Liver (tissue), 10 donors: ENCODE measurements at places on chromosomes 7 and 10. TPM values are rescaled to one million over a fixed set of nuclear protein-coding genes. Genes with fewer than 3 reads are reported as not detected.

DNA sequence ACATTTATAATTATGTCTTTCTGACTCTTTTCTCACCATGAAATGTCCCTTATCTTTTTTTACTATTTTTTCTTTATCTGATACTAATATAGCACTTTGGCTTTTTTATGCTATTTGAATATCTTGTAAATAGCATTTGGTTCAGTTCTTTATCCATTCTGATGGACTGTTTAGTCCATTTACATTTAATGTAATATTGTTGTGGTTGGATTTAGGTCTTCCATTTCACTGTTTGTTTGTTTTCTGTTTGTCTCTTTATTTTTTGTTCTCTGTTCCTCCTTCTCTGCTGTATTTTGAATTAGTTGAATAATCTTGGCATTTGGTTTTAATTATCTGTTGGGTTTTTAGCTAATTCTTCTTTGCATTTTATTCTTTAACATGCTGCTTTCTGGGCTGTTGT is 89.8 kb downstream of the ANKIB1 start:
- DNase-seq = no peak

- DNase-seq = no peak
Measured at GRCh38 chr10:6778992-6779701, 199.1 kb upstream of the PRKCQ start.

DNA sequence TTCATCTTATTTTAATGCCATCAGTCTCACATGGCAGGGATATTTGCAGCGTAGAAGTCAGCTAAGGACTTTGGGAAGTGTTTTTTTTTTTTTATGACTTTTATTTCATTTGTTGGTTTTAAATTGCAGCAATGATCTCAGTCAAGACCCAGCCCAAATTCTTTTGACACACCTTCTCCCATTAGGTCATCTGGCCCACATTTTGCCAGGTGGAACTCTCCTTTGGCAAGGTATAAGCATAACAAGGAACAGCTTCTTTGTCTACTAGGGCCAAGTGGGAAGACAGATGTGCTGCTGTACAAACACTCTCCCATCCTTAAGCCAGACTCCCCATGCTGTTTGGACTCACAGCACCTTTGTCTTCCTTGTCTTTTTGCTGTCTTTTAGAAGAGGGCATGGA is 41.8 kb downstream of the PLEKHA8 start:
- no peak for DNase-seq

DNA sequence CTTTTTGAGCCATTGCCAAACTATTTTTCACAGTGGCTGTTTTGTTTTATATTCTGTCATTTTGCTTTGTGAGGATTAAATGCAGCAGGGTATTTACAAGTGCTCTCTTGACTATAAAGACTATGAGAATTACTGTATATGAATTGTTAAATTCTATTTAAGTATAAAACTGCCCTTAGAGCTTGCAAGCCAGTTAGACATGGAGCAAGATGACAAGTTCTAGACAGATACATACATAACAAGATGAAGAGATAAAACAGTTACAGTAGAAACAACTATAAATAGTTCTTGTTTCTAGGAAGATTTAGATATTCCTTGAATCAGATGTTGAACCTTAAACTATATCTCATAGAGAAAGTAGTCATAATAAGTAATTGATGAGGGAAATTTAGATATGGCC is 60.6 kb downstream of the DNAH11 start:
- DNase-seq = no peak

GRCh38 chr7:41436139-41436538 is 266.8 kb downstream of the INHBA start:
- no peak for DNase-seq

DNA sequence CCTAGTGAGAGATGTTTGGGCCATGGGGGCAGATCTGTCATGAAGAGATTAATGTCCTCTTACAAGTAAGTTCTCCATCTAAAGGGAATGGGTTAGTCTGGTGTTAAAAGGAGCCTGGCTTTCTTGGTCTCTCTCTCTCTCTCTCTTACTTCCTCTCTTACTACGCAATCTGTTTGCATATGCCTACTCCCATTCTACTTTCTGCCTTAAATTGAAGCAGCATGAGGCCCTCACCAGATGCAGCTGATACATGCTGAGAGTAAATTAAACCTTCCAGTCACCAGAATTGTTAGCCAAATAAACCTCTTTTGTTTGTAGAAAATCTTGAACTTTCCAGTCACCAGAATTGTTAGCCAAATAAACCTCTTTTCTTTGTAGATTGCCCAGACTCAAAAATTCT is 884.1 kb downstream of the NRG3 start:
- DNase-seq = no peak

DNA sequence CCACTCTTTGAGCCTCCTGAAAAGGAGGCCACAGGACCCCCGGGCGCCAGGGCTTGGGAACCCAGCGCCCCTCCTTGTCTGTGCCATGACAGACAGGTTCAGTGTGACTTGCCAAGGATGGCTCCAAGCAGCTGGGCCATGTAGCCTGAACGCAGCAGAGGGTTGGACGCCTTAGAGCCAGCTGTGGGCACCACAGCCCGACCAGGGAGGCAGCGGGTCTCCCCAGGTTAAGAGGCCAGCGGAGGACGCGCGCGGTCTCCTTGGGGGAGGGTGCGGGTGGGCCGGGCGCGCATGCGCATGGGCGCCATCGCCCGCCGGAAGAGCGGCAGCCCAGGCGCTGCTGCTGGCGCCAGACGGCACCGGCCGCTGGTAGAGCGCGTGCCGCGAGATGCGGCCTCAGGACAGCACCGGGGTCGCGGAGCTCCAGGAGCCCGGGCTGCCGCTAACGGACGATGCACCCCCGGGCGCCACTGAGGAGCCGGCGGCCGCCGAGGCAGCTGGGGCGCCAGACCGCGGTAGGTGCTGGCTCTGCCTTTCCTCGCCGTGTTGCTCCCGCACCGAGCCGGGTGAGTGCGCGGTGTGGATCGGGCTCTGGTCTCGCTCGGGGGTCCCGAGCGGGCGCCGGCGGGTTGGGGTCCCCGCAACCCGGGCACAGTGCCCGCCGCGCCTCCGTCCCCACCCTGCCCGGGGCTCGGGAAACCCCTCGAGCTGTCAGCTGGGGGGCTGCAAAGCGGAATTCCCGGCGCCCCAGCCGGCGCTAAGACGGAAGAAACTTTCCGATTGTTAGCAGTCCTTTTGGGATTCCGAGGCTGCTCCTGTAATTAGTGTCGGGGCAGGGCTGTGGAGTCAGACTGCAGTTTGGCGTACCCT is at the start of gene SLC35G1:
Gene SLC35G1 (plus strand): TSS at position 333 of the 870 bp plus-strand sequence. CDS start 56 bp downstream, at position 389.
- peak; percentile 76 for DNase-seq

DNA sequence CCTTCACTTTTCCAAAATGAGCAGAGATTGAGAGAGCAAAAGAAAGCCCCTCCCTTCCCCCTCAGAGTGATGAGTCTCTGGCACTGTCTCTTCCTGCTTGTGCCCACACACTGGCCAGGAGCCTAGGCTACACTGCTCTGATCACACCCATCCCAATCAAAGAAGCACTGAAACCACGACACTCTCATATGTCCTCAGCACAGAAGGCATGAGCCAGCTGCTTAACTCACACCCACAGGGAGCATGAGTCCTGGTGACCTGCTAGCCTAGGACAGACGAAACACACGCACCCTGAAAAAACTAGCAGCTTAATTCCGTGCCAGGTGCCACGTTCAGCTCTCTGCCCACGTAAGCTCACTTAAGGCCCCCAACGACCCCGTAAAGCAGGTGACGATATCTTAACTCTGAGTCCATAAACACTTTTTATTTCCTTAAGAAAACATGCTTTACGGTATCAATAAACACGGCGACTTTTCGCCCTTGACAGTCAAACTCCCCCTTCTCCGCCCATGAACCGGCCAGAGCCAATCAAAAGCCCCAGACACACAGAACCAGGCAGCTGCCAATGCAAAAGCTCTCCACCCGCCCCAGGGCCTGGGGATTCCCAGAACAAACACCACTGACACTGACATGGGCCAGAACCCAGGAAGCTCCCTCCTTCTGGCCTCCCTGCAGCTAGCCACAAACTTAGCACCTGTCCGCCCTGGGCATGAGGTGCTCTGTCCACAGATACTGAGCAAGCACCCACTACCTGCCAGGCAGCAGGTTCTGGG is 69.0 kb downstream of the TNRC18 start:
- DNase-seq = no peak

- no peak for DNase-seq
Measured at GRCh38 chr7:571718-572415, 52.2 kb upstream of the PDGFA start.

GRCh38 chr10:121854809-121855445 is 72.9 kb downstream of the ATE1 start:
- peak; percentile 42 for DNase-seq

DNA sequence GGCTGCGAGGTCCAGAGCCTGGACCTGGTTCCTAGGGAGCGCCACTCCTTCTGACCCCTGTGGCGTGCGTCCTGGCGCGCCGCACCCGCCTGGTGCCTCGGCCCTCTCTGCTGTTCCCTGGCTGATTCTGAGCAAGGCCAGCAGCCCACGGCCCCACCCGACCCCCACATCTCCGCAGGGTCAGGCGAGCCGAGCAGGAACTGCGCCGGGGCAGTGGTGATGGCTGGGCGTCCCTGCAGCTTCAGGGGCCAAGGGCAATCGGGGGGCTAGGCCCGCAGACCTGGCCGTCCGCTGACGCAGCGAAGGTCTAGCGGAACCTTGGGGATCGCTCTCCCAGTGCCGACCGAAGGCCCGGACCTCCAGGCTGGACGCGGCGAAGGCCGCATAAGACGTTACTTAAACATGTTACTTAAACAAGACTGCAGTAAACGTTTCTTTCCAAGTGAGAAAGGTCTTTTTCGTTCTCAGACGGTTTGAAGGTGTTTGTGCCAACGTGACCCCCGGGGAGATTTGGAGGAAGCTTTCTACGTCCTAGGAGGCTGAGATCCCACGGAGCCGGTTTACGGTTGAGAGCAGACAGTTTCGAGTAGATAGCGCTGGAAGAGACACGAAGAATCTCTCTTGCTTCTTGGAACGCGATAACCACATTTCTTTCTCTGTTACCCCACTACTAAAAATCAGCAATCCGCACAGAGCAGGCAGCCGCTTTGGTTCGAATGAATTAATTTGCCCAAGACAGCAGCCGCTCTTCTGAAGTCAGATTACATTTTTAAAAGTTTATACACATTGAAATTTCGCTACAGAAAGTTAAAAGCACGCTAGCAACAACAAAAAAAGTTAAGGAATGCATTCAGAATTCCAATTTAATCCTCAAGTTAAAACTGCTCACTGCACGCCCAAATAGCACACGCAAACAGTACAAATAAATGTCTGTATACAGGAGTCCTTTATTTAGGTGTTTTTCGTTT is 4.9 kb upstream of the NKX2-3 start:
- DNase-seq = no peak

GRCh38 chr7:49669285-49669684 is 104.2 kb upstream of the VWC2 start:
- no peak for DNase-seq

GRCh38 chr7:105003275-105003674 is 10.7 kb upstream of the KMT2E start:
- DNase-seq = no peak

DNA sequence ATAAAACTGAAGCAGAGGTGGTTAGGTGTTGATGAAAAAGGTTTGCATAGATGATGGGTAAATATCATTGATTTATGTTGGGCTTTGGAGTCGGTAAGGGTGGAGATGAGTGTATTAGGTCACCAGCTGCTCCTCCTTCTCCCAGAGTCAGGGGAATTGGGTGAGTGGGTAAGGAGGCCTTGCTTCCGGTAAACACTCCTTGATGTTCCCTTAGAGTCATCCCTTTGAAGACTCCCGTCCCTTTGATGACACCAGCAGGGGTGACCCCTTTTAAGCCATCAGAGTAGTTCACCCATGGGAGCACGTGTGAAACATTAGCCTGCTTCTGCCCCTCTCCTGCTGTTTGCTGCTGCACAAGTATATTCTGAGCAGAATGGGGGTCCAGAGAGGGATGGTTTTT is 92.2 kb upstream of the DKK1 start:
- DNase-seq = no peak

DNA sequence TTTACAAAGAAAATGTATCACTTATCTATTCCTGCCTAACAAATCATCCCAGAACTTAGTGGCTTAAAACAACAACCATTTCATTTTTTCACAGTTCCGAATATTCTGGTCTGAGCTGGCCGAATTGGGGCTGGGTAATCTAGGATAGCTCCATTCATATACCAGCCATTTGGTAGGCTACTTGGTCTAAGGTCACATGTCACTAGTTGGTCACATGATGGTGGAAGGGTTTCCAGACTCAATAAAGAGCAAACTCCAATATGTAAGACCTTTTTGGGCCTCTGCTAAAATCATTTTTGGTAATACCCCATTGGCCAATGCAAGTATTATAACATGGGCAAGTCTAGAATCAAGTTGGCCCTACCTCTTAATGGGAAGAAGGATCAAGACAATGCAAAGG is 55.3 kb upstream of the FGL2 start:
- DNase-seq = no peak

DNA sequence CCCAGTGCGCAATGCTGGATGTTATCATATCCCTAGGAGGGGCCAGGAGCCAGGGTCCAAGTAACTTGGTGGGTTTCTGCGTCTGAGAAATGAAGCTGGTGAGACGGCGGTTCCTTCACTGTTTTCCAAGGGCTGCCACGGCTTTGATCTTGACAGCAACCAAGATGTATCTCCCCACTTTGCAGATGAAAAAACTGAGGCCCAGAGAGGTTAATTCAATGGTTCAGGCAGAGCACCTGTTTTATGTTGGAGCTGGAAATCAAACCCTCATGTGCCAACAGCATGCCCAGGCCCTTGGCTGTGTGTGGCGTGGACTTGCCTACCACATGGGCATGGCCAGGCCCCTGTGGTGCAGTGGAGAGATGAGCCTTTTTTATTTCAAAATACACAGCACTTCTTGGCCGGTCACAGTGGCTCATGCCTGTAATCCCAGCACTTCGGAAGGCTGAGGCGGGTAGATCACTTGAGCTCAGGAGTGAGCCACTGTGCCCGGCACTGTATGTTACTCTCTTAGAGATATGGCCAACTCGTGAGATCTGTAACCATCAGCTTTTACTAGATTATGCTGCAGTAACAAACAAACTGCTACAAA is 225.2 kb upstream of the SH2B2 start:
- no peak for DNase-seq

DNA sequence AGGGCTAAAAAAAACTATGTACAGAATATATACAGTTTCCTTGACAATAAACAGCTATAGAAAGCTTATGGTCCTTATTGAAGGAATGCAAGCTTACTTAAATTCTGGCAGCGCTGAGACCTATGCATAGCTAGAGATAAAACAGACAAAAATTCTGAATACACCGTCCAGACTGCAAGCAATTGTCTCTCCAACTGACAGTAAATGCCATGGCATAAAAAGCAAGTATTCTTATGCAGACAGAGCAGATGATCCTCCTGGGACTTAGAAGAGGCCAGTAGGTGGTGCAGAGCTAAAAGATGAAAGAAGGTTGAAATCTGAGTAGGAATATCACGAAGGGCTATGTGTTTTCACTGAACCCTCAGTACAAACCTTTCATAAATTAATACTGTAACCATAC is 157.0 kb upstream of the CACNA2D1 start:
- no peak for DNase-seq

Gene PNPLA8
- 16.3 TPM for polyA plus RNA-seq

Gene KCNIP2
- polyA plus RNA-seq = 0.18 TPM
